ENCODE measurements at places on chromosomes 1 and 21.

GRCh38 chr1:47559944-47560695 is 122.3 kb downstream of the FOXD2 start:
- no peak for DNase-seq

DNA sequence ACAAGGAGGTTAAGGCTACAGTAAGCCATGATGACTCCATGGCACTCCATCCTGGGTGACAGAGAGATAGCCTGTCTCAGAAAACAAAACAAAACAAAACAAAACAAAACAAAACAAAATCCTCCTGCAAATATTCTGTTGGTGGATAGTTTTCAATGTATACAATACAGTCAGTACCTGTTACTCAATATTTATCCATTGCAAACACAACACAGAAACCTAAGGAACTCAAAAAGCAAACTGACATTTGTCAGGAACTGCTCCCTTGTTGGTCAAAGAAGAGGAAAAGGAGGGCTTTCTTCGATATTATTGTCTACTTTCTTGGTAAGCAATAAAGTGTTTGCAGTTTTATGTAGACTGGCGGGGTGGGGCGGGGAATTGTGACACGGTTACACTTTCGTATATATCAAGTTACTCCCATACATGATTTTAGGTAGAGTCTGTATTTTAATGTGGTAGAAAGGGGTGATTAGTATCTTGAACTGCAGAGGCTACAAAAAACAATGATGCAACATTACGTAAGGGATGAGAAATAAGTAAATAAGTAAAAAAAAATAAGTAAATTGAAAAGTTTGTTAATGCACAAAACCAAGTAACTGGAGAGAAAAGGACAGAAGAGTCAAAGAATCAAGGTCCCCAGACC is 31.8 kb downstream of the APP start:
- no peak for DNase-seq

- no peak for DNase-seq
Measured at GRCh38 chr21:46065914-46066551, 31.9 kb upstream of the COL6A2 start.

GRCh38 chr1:29209173-29209572 is 21.6 kb downstream of the MECR start:
- DNase-seq, result no peak

DNA sequence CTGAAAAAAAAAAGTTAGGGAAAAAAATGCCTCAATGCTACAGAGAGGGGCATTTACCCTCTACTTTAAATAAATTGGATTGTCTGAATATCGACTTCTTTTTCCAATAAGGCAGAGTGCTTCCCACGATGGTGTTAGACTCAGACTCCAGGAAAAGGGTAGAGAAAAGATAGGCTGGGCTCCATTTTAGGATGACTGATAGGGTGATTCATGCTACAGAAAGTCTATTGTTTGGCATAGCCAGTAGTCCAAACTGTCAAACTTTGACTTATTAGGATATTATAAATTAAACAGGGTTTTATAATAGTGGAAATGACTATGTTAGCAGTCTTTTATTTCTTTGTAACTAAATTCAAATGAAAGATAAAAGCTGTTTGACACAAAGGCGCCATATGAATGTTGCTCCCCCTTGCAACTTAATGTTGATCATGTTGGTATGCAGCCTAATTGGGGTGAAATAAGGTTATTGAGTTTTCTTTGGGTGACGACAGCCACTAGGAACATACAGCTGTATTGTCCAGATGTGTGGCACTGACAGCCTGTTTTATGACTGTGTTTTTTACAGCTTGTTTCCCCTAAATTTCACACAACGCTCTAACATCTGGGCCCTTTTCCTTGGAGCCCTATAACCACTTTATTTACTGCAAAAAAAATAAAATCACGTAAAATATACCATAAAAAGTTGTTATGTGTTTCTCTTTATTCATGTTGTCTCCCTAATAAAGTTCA is 69.3 kb downstream of the SPAG17 start:
- DNase-seq, result no peak

GRCh38 chr1:189616893-189617292 is 860.8 kb downstream of the BRINP3 start:
- DNase-seq, result no peak

DNA sequence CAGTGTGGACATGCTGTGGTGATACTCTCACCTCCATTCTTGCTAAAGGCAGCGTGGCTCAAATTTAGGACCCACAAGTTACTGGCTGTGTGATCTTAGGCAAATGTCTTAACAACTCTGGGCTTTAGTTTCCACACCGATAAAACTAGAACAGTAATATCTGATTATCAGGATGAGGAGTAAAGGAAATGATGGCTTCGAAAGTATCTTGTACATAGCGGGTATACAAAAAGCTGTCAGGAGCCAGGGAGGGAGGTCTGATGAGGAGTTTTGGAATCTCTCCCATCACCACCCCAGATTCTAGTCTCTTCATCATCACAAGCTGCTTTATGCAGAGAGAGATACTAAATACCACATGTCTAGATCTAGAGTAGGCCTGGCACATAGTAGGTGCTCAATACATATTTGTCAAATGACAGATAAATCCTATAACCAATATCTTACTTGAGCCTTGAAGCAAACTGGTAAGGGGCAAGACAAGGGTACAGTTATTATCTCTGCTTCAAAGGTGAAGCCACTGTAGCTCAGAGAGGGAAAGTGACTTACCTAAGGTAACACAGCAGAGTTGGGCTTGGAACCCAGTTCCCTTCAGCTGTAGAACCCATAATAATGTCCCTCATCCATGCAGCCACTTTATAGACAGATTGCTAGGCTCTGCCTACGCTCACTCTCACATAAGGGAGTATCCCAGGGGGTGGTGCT is 9.5 kb upstream of the FGR start:
- DNase-seq, result no peak

DNA sequence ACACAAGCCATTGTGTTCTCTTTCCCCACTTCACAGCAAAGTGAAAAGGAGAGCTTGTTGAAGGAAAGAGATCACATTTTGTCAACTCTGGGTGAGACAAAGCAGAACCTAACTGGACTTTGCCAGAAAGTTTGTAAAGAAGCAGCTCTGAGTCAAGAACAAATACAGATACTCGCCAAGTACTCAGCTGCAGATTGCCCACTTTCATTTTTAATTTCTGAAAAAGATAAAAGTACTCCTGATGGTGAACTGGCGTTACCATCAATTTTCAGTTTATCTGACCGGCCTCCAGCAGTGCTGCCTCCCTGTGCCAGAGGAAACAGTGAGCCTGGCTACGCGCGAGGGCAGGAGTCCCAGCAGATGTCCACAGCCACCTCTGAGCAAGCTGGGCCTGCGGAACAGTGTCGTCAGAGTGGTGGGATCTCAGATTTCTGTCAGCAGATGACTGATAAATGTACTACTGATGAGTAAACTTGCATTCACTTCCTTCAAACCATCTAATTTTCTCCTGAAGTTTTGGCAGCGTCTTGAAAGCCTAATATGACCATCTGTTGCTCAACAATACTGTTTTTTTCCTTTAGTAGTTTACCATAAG is 43.7 kb downstream of the BACH1 start:
- DNase-seq, result peak; percentile 84

GRCh38 chr1:101474039-101474665 is 237.3 kb downstream of the S1PR1 start:
- no peak for DNase-seq

GRCh38 chr1:24622218-24622617 is 20.9 kb upstream of the SRRM1 start:
- DNase-seq, result no peak

GRCh38 chr1:244248426-244248825 is 197.3 kb downstream of the ZBTB18 start:
- DNase-seq, result no peak

DNA sequence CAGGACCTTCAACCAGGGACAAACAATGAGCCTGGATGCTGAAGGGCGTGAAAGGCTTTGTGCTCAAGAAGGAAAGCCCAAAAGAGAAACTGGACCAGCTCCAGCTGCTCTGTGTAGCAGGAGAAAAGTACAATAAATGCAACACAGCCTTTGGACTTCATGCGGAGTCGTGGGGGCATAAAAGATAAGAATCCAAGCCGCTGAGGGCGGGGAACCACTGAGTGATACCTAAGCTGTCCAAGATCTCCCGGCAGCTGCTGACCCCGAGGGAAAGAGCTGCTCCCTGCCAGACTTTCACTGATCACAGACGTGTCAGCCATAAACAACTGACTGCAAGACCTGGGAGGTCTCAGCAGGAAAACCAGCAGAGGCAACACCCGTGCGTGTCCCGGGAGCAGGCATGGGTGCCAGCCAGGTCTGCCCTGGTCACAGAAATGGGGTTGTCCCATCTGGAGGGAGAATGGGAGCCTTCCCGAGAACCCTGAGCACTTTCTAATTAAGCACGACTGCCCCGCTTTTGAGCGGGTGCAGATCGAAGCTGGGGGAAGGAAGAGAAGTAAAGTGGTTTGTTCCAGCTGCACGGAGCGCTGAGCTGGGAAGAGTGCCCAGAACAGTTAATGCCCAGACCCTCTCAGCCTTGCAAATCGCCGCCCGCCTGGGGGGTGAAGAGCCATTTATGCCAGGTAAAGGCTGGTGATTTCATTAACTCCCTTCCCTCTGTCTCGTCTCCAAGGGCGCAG is 68.3 kb upstream of the TARDBP start:
- DNase-seq, result no peak

- no peak for DNase-seq
Measured at GRCh38 chr1:167913895-167914496, at the start of gene ADCY10. ADCY10 (minus strand) TSS chr1:167914134; CDS start chr1:167905140, 8,994 bp downstream.

DNA sequence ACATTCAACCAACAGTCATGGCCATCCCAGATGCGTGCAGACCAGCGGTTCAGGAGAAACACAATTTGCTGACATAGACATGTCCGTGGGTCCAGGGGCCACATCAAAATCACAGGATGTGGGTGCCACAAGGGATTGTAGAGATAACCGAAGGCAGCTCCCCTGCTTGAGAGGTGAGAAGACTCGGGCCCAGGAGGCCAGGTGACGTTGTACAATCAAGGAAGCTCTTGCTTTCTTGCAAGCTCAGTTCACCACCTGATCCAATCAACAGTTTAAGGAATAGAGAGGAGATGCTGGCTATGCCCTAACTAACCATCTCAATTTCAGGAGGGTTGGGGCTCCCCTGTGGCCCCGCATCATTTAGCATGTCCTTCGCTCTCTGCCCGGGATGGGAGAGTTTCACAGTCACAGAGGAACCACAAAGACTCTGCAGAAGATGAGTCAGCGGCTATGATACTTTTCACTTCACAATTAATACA is 19.5 kb downstream of the UBASH3A start:
- DNase-seq, result no peak

DNA sequence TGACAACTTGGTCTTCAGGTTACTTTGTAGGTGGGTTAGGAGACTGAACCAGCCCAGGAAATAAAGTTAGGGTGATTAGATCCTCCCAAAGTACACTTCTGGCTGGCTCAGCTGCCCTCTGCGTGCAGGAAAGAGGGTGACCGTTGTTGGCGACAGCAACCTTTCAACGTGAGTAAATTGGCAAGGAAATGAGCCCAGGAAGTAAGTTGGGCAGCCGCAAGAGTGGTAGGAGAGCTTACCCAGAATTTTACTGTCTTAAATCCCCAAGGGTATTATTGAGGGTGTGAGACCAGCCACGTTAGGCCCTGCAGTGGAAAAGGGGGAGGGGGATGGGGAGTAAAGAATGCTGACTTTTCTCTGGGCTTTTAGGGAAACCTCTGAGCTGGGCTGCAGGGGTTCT is 1.6 kb downstream of the TENT5C start:
- no peak for DNase-seq

Measured in non-pigmented ciliary epithelial cell (primary cell).